ENCODE measurements at places on chromosomes 12 and 14.

DNA sequence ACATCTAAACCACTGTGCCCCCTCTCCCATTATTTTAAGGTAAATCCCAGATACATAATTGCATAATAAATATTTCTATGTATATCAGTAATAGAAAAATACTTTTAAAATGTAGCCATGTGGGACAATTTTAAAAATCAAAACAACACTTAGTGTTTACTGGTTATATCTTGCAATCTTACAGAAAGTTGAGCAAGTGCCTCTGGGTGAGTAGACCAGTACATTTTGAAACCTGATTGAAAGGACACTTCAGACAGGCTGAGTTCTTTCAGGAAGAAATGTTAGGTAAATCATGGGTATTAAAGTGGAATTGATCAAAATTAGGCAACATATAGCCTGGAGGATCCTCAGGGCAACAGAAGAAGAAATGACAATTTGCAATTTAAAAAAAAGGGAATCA lies 7.2 kb downstream of the SLC38A4 start:
- no peak for DNase-seq

GRCh38 chr14:75042035-75042434 lies 9.2 kb downstream of the MLH3 start:
- DNase-seq: no peak

DNA sequence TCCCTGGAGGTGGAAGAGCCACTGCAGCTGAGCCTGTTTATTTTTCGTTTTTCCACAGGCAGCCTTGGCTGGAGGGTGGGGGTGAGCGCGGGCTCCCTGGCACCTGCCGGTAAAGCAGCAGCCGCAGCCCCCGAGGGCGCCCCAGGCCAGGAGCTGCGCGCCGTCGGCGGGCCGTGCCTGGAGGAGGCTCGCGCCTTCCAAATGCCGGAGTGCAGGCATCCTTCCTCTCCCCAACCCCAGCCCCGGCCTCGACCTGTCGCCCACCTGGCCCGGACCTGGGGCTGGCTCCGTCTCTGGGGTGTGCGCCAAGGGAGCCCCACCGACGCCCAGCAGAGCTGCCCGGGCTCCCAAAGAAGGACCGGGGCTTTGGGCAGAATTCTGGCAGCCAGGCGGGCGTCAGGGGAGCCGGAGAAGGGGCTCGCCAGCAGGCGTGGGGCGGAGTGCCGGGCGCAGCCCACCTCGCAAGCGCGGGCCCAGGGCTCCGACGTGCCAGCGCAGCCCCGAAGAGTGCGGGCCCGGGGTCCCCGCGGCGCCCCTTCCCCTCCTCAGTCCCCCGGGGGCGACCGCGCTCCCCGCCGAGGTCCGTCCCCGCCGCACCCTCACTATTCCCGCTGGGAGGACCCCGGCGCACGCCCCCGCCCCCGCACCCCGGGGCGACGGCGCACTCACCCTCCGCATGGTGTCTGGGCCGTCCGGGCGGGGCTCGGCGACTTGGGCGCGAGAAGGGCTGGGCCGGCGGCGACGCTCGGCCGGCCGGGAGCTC lies 130.3 kb downstream of the NDUFA12 start:
- no peak for DNase-seq

- no peak for DNase-seq
These were observed 100.9 kb upstream of the AEBP2 start for GRCh38 chr12:19338405-19338804.

Measured in muscle of back (tissue), 13 donors.